NCI-H1930 (cell line): ENCODE measurements at places on chromosomes 6 and 20.
A peak's percentile ranks its signal among the peaks of the same experiment; 100 is the strongest.

DNA sequence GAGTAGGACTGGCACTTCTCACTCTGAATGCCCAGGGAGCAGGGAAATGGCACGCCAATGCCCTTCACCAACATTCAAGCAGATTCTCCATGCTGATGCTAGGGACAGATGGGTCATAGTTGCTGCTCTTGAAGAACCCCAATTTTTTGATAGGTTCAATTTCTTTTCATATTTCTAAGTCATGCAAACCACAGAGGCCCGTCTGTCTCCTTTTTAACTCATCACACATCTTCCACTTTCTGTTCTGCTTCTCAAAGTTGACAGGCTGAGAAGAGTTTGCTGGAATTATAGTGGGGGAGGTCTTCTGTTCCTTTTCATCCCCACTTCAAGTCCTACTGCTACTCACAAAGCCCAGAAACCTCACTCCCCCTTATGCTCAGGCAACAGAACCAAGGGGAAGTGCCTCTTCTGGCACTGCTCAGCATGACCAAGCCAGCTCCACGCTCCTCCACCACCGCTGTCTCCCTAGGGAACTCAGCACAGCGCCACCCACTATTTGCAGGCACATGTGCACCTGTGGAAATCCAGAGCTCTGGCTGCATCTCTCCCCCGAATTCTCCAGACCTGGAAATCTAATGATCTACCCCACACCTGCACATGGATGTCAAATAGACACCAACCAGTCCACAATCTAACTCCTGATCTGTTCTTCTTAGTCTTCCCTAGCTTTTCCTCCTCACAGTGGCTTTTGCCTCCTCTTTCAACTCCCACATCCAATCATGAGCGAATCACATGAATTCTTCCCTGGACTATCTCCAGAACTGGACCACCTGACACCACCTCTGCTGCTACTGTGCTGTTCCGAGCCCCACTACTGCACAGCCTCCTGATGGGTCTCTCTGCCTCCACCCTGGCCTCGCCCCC, 10.7 kb downstream of the ZBTB24 start:
- DNase-seq = no peak

GRCh38 chr20:991850-992249, 10.3 kb downstream of the RSPO4 start:
- no peak for DNase-seq

DNA sequence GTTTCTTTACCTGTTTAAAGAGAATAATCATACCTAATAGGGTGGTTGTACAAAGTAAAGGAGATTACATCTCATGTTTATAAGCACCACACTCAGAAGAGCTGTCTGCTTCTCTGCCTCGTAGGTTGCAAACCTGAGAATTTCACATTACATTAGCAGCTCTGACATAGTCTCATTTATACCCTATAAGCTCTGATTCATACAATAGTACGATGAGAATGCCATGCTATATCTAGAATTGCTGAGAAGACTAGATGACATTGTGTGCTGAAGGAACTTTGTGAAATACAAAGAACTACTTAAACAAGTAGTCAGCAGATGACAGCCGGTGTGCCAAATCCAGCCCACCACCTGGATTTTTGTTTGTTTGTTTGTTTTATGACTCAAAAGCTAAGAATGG, 121.2 kb downstream of the ADAT2 start:
- DNase-seq = no peak

DNA sequence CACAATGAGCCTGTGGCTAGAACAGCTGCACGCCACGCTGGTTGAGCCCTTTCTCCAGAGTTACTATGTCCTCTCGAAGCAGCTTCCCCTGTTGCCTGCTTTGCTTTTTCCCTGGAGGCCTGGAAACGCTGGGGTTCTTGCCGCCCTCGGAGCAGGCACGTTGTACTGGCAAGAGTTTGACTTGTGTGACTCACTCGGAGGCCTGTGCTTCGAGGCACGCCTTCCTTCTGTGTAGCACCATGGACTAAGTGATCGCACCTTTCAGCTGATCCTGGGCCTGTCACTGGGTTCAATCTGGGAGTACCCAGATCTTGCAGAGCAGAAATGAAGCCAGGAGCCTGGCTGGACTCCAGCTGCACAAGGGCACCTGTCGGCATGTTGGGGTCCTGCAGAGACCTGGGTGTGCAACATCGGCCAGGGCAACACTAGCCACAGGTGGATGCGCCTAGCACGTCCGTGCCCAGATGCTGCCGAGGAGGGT, 5.2 kb downstream of the INSM1 start:
- DNase-seq = peak; percentile 86

- DNase-seq = no peak
Measured at GRCh38 chr6:142416686-142417085, 114.9 kb downstream of the ADGRG6 start.

DNA sequence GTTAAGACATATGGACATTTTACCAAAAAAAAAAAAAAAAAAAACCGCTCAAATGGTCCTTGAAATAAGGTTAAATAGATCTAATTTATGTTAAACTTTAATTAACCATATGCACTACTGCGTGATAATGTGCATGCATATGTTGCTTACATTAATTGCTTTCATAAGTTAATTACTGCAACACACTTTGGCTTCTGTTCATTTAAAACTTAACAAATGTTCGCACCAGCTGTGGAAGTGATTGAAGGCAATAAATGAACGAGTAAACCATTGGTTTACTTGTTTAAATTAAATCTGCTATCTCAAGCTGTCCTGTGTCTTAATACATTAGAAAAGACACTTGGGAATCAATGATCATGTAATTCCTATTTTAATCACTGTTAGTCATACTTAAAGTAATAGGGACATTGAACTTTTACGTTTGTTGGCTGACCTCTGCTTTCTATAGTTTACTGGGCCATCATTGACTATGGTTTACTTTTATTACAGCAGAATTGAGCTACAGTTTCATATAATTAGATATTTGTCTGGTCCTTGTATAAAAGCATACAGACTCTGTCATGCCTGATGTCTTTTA, 294.7 kb downstream of the KHDC1L start:
- no peak for DNase-seq

DNA sequence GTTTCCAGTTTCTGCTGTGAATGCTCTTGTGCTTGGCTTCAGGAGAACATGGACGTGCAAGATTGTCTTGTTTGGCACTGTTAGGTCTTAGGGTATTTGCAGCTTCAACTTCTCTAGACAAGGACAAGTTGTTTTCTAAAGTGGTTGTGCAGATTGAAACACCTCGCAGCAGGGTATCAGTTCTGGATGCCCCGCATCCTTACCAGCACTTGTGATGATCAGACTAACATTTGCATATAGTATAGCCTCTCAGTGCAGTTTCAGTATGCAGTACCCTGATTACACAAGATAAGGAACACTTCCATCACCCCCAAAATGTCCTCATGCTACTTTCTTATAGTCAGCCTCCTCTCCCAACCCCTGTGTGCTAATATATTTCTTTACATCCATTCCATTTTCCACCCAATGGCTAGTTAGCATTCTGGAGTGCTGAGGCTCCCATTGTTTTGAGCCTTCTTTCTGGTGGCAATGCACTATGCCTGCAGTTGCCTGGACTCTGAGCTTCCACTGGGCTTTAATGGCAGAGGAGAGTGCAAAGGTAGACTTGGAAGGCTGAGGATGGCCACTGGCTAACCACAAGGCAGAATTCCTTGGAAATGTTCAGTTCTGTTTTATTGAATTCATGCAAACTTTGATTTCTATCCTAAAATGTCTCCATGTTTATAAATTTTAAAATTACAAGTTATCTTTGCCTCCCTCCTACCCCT, 35.4 kb downstream of the KIF3B start:
- DNase-seq = no peak

GRCh38 chr6:137497721-137498463, 3.7 kb upstream of the OLIG3 start:
- DNase-seq = no peak

DNA sequence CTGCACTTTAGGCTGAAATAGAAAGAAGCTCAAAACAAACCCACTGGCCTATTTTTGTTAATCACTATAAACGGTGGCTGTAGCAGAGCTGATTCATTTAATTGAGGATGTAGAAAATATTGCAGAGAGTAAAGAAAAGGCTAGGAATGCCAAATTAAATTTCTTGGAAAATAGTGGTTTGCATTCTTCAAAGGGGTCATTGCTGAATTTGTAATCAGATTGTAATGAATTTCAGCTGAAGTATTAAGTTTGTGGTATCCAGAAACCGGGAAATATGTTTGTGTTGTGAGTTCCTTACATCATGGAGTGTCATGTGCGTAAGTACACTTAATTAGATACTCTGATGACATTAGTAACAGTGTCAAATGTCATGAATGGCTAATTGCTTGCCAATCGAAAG, 203.0 kb downstream of the SAMD5 start:
- DNase-seq = peak; percentile 2

- no peak for DNase-seq
Measured at GRCh38 chr6:26184367-26184891, 97.2 kb downstream of the HFE start.
